ENCODE measurements at places on chromosomes 1 and 21. TPM values are rescaled to one million over a fixed set of nuclear protein-coding genes. Genes with fewer than 3 reads are reported as not detected.

Gene CFHR1
- not detected for total RNA-seq

Gene SYCP1
- total RNA-seq = not detected

Gene COL18A1
- 65.3 TPM for total RNA-seq

Gene MMEL1
- total RNA-seq = 1.4 TPM

Gene INTS11
- 156 TPM for total RNA-seq

Gene CFHR3
- not detected for total RNA-seq

Gene KCNJ15
- total RNA-seq = not detected

Gene ZNF695
- total RNA-seq = not detected

Gene RBP7
- not detected for total RNA-seq

Gene GPR89A
- total RNA-seq = 26.9 TPM

Gene IGSF21
- total RNA-seq = not detected

Gene GPR161
- total RNA-seq = not detected

Gene DCDC2B
- not detected for total RNA-seq

Gene PRKAA2
- total RNA-seq = not detected

Gene TTC39A
- not detected for total RNA-seq

Gene S100A2
- not detected for total RNA-seq

Gene HSPB7
- total RNA-seq = not detected
